Brain pericyte (primary cell): ENCODE measurements at places on chromosomes 6 and 20.

DNA sequence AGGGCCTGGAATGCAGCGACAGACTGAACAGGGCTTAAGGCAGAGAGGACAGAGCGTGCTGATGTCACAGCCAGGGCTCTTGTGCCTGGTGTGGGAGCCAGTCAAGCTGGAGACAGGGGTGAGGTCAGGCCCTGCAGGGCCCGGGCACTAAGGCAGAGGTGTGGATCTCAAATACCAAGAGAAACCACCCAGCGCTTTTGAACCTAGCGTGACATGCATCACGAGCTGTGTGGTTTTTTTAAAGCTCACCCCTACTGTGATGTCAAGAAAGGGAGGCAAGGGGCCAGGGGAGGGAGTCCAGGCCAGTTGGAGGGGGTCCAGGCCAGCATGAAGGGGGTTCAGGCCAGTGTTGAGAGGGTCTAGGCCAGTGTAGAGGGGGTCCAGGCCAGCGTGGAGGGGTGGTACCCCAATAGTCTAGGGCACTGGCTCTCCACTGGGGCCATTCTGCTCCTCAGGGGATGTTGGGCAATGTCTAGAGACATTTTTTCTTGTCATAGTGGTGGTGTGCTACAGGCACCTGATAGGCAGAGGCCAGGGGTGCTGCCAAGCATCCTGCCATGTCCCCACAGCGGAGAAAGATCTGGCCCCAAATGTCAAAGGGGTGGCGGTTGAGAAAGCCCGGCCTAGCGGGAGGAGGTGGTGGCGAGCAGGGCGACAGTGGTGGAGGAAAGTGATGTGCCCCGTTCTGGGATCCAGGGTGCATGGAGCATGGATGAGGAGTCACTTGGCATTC is 42.6 kb downstream of the RBM38 start:
- no peak for DNase-seq

- no peak for DNase-seq
These were observed 256.3 kb downstream of the ERMARD start for GRCh38 chr6:170007468-170008293.

DNA sequence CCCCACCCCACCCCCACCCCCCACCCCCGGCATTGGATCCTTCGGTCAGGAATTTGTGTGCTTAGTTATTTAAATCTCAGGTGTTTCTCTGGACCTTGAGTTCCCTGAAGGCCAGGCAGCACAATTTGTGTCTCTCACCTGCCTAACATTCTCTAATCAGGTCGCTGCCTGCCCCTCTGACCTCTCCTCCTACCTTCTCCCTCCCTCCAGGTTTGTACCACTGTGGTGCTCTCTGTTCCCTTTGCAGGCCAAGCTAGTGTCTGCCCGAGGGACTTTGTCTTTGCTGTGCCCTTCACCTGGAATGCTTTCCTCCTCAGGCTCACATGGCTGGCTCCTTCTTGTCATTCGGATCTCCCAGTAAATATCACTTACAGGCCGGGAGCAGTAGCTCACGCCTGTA is 131.4 kb upstream of the SLC2A12 start:
- DNase-seq, result no peak

DNA sequence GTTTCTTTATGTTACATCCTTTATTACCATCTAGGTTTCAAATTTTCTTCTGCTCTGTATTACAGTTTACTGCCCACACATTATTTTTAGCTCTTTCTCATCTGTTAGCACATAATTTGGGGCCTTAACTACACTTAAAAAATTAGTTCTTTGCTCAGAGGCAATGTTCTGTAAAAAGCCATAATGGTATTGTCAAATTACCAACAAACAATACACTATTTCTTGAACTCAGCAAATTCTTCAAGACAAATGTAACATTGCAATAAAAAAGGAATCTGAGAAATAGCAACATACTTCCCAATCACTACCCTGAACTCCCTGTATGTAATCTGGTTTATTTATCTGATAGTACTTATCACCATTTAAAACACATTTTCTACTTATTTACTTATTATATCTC is 448.6 kb upstream of the OPRM1 start:
- DNase-seq, result no peak

DNA sequence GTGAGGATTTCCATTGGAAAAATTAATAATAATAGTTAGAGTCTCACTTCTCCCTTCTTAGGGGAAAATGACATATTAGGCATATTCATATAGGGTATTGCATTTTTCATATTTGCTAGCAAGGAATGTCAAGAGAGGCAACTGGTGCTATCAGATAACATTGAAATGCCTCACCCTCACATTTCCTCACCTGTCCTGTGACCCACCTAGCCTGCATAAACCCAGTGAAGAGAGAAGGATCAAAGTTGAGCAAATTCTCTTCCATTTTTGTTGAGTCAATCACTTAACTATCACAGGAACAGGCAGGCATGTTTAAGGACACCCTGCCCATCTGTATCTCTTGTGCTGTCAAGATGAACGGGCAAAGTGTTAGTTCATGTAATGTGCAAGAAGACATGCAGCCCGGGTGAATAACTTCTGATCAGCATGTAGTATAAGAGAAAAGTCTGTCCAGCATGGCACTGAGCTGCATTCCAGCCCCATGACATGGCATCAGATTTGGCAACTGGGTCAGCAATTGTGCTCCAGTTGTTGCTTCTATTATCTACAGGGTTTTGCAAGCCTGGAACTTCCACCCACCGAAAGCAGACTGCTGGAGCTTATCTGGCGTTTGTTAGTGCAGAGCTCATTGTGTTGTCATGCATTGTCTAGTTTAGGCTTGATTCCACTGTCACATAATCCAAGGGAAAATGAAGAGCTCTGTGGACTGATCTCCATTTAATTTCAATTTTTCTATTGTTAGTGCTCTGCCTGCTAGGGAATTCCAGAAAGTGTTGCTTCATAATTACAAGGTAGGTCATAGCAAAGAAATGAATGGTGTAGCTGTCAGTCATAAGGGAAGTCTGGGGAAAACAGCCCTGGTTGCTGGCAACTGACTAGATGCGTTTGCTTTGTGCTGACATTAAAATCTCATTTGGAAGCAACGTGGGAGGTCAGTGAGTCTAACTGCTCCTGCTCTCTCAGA is 138.4 kb upstream of the TNFAIP3 start:
- DNase-seq, result no peak

GRCh38 chr6:19382676-19383075 is 454.5 kb upstream of the ID4 start:
- no peak for DNase-seq

GRCh38 chr6:18405477-18406293 is 18.5 kb downstream of the RNF144B start:
- peak; percentile 64 for DNase-seq
